ENCODE measurements at places on chromosomes 4 and X.

- no peak for DNase-seq
Observed at GRCh38 chr4:41471126-41472071, 66.6 kb upstream of the LIMCH1 start.

GRCh38 chr4:99885063-99885664, 9.1 kb downstream of the LAMTOR3 start:
- no peak for DNase-seq

DNA sequence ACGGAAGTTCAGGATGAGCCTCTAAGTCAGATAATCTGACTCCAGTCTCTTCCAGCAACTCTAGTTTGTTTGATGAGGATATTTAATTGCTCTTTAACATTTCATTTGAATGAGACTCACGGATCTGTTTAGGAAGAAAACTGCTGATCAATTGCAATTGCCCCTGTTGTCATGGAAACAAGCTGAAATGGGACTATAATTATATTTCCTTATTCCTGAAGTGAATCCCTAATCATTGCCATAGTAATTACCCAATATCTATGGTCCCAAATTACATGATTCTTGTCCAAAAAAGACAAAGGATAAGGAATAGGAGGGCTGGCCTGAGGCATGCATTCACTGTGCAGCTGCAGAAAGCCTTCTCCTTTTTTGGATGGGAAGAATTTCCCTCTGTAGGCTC, 105.3 kb downstream of the AASDH start:
- no peak for DNase-seq

- DNase-seq, result no peak
Observed at GRCh38 chrX:109360301-109360700, 121.6 kb downstream of the GUCY2F start.

- no peak for DNase-seq
Observed at GRCh38 chr4:94550851-94551250, 99.1 kb downstream of the PDLIM5 start.

DNA sequence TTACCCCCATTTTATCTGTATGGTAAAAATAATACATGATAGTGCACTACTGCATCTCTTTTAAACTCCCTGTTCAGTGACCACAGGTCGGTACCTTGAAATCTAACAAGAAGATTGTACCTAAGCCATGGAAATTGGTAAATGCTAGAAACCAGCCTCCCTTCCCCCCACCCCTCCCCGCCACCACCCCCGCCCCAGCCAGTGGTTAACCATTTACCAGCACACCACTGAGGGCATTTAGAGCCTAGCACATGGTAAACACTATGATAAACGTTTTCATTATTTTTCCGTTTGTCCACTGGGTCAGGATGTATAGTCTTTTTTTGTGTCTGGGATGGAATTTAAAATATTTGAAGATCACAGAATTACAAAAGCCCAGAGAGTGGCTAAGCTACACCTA, 703 bp upstream of the FTSJ1 start:
- DNase-seq, result no peak

DNA sequence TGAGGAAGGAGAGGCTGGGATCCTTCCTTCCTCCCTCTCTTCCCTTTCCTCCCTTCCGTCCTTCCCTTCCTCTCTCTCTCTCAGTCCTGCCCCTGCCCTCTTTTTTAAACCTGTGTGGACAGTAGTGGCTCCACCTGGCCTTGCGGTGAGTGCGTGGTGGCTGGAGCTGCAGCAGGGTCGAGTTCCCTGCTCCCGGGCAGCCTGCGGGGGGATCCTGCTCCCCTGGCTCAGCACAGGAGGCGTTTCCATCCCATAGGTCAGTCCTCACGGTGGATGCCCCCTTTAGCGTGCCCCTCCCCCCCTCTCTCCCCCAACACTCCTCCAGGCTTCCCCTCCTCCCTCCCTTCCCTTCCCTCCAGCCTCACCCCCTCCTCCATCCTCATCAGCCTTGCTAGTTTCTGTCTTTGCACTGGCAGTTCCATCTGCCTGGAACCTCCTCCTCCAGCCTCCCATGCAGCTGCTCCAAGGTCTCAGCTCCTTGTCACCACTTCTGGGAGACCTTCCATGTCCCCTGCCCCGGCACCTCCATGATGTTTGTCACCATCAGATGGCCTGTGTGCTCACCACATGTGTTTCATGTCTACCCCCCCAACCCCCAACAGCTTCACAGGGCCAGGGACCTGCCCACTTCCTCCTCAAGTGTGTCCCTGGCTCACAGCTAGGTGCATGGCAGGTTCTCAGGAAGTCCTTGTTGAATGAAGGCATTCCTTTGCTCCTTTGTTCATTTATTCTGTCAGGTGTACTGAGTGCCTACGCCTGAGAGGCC, 68.4 kb downstream of the PSAPL1 start:
- no peak for DNase-seq

DNA sequence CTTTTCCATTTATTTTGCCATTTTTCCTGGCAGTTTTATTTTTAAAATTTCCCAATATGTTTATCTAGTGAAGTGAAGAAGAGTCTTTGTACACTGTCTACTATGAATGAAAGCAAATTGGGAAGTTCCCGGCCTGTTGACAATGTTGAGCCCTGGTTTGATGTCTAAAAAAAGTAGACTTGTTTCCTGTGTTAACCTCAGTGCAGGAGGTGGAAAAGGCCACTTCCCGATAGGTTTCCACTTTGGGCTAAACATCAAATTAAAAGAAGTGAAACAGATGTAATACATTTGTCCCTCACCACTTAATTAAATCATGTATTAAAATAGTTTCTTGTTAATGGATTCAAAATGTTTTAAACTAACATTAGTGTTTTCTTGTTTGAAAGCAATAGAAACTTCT, 30.0 kb downstream of the BBS12 start:
- DNase-seq, result no peak

DNA sequence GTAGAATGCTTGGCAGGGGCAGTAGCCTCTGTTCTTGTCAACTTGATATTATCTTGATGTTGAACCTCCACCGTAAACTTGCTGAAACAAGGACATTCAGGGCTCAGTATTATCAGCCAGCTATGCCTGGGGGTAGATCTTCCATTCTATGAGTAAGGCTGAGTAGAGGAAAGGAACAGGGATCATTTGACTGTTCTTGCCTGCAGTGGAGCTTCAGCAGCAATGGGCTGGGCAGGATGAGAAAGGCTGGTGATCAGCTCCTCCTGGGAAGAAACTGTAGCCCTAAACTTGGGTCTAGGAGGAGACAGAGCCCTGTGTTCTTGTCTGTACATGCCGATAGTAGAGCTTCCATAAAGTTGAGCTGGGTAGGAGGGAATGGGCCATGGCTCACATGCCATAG, 127.2 kb downstream of the CCSER1 start:
- no peak for DNase-seq

- DNase-seq, result no peak
Observed at GRCh38 chr4:177596035-177596434, 153.8 kb upstream of the AGA start.

GRCh38 chr4:184201179-184201578, 16.5 kb downstream of the ENPP6 start:
- DNase-seq, result no peak

GRCh38 chrX:125782184-125782583, 383.9 kb downstream of the DCAF12L2 start:
- DNase-seq, result no peak

DNA sequence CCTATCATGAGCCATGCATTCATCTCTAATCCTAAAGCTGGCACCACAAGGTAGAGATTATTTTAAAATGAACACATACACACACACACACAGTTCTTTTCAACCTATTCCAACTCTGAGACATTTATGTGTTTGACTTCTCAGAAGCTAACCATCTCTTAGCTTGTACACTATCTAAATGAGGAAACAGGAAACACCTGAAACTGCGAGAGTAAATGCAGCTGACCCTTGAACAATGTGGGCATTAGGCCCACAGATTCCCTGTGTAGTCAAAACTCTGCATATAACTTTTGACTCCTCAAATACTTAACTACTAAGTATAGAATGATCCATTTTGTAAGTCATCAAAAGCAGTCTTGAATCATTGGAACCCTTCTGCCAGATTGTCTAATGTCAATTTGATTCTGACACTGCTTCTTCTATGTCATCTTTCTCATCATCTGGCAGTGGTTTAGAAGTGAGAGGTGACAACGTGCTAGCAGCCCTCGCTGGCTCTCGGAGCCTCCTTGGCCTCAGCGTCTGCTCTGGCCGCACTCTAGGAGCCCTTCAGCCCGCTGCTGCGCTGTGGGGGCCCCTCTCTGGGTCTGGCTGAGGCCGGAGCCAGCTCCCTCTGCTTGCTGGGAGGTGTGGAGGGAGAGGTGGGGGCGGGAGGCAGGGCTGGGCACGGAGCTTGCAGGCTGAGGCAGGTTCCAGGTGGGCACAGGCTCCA, 21.4 kb upstream of the IL15 start:
- no peak for DNase-seq

- no peak for DNase-seq
Observed at GRCh38 chr4:145822181-145822580, 116.4 kb downstream of the ZNF827 start.

DNA sequence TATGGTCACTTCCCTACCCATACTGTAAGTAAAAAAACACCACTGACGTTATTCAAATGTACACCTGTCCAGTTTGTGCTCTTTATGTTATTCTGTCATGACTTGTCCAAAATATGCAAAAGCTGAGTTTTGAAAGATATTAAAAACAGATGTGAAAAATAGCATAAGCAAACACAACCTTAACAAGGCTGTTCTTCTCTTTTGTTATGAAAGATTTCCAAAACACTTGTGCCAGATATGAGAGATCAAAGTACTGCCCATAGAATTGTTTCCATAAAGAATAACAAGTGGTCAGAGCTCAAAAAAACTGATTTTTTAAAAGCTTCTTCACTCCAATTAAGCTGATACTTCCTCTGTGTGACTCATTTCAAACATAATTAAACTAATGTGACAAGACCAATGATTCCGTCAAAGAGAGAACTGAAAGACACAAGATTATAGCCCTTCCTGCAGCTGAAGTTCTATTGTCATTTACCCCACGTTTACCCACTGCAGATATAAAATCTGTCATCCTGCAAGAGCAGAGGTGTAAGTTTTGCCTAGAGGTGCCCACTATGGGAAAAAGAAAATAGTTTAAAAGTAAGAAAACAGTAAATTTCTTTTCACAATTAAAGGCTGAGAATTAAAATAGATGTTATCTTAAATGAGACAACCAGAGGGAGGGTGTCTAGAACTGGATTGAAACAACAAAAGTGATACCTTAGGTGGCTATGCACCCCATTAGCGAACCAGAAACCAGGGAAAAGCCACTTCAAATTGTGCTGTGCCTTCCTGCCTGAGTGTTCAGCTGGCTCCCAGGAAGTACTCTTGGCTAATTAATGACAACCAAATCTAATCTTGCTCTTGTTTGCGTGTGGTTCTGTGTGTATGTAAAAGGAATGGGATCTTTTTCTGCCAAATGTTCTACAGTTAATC, 30.1 kb downstream of the RASSF6 start:
- no peak for DNase-seq

DNA sequence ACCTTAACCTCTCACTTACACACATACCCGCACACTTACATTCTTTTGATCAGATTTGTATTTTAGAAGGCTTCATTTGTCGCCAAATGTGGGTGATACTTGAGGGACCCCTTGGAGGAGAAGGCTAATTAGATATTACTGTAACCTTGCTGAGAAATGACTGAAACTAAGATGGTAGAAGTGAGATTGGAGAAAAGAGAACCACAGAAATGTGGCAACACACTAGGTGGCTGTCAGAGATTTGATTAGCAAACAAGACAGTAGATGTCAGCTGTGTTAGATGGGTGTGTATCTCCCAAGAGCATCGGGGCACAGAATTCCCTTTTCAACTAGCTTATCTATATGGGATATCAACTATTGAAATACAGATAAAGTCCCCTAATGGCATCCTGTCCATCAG, 149.3 kb upstream of the FABP2 start:
- no peak for DNase-seq
